ENCODE measurements at places on chromosomes 6 and 20.

- DNase-seq: no peak
These were observed 44.0 kb downstream of the ROS1 start for GRCh38 chr6:117381749-117382148.

GRCh38 chr6:34201455-34202107, 35.1 kb upstream of the HMGA1 start:
- no peak for DNase-seq

DNA sequence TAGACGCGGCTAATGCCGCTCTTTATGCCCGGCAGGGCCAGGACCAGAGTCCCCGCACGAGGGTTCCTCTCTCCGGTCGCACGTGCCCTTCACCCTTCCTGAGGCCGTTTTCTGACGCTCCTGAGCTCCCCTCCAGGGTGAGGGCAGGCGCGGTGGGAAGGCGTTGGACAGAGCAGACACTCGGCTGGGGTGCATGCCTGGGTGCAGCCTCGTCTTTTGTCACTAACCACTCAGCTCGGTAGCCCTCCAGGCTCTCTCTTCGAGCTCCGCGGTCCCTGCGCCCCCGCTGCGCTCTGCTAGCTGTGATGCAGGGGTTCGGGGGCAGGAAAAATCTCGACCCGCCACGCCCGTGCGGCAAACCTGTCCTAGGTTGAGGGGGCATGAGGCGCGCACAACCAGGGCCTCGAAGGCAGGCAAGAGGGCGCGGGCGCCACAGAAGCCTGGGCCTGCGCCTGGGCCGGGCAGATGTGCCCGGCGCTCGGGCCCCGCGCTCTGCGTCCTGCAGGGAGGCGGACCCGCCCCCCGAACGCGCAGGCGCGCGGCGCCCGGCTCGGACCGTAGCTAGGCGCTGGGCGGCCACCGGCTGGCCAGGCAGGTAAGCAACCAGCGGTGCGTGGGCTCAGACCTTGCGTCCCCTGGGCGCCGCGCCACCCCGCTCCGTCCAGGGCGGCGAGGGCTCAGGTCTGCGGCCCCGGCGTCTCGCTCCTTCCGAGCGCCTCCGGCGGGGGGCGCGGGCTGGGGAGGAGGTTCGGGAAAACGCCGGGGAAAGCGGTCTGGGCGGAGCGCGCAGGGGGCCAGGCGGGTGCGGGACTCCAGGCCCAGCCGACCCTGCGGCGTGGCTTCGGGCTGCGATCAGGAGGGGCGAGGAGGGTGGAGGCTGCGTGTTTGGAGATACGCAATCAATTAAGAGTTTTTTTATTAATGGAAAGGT, at the start of gene L3MBTL1:
L3MBTL1 (plus strand) TSS at position 548 of the 931 bp plus-strand sequence. CDS start 5,807 bp downstream, outside the sequence.
- no peak for DNase-seq

DNA sequence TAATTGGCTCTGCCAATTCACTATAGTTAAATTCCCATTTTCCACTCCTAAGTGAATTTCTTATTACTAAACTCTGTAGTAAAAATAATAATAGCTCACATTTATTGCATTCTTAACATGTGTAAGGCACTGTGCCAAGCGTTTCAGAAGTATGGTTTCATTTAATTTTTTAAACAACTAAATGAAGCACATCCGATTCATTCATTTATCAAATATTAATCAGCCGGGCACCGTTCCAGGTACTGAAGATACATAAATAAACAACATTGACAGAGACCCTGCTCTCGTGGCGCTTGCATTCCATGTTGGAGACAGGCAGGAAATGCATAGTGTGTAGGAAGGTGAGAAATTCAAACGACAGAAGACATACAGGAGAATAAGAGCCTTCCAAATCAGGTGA, 423.2 kb upstream of the JARID2 start:
- DNase-seq: no peak

DNA sequence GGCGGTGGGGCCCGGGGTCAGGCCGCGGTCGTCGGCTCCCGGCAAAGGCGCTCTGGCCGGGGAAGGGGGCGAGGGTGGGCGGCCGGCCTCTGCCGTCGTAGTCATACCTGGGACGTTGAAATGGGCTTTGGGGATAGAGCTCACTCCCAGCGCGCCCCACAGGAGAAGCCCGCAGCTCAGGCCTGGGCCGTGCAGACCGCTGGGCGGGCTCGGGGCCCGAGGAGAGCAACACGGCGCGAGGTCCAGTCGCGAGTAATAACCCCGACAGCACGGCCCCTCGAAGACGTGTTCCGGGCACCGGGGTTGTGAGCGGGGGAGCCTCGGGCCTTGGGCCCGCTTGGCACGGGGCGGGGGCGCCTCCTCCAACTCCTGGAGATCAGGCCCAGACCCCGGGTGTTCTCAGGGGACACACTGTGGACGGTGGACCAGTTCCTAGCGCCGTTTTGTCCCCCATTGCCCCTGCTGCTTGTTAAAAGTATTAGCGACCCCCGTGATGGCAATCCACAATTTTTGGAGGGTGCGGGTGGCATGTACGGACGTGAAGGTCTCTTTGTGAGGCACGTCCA, 10.9 kb downstream of the FOXC1 start:
- DNase-seq: no peak

DNA sequence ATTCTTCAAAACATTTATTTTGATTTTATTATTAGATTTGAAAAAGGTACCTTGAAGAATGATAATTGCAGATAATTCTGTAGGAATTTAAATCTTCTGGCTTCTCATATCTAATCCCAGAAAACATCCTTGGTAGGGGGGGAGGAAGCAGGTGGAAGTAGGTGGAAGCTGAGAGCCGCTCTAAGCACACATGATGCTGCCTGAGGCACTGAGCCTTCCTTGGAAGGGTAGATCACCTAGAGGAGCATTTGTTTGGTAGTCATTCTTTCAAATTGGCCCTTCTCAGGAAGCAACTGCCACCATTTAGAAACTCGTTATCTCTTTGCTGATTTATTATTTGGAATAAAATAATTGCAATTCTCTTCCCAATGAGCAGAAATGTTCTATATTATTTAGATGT, 623.3 kb downstream of the CD109 start:
- DNase-seq: no peak

DNA sequence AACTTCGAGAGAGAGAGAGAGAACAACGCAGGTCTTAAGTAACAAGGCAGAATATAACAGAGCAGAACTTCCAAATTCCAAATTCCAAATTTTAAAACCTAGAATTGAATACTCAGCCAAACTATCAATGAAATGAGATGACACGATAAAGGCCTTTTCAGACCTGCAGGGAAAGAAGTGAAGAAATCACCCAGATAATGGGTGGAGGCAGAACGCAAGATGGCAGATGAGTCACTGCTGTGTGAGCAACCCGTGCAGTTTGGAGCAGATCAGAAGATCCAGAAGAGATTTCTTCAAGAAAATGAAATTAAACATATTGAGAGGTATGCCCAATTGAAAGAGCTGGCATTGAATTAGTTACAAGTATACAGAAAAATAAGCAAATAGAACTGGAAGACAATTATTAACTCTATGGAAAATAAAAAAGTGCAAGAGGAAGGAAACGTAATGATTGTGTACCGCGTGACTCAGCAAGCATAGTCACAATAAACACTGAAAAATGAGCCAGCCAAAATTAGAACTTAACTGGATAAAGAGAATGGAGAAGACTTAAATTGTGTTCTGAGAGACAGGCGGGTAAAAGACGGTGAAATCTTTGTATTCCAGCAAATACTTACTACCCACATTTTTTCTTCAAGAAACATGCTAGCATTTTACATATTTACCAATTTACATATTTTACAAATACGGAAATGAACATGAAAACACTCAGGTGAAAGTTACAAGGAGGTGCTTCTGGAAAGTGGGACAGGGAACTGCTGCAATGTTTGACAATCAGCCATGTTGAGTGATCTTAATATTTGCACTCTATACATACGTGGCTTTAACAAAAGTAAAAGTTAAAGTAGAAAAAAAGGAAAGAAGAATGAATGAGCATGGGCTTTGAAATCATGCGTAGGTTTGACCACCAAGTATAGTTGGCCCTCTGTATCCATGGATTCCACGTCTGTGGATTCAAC, 87.9 kb upstream of the CDYL start:
- DNase-seq: no peak

- no peak for DNase-seq
These were observed 71.3 kb downstream of the DZANK1 start for GRCh38 chr20:18395544-18395943.

DNA sequence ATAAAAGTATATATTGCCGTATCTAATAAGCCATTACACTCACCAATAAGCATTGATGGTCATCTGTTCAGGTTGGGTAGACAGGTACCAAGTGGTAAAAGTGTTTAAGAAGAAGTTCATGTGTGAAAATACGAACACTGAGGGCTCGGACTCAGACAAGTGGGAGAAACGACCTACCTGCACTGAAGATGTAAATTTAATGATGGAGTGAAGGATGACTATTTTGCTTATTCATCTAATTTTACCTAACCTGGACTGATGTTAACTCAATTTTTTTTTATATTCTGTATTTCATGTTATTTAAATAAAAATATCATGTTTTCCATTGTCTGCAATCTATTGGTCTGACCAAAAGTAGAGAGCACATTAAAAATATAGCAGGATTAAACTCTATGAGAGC, 469.1 kb upstream of the BTBD3 start:
- DNase-seq: no peak

GRCh38 chr20:37473249-37474000, 47.6 kb upstream of the NNAT start:
- DNase-seq: no peak

GRCh38 chr20:37836926-37837325, 66.0 kb upstream of the VSTM2L start:
- DNase-seq: no peak

- DNase-seq: no peak
These were observed 250.4 kb downstream of the FOXA2 start for GRCh38 chr20:22333885-22334545.

DNA sequence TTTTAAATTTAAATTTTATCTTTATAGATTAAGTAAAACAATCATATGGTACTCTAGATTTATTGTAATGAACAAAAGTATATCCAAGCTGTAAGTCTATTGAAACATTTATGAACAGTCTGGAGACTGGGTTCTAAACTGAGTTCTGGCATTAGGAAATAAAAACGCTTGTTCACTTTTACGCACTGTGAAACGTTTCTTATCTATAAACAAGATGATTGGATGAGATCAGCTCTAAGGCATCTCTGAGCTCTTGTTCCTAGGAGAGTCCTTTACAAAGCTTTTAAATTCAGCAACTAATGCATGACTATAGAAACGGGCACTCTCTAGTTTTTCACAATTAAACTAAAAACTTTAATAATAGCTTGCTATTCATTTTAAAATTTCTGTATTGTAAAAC, 6.8 kb downstream of the HUS1B start:
- DNase-seq: no peak

DNA sequence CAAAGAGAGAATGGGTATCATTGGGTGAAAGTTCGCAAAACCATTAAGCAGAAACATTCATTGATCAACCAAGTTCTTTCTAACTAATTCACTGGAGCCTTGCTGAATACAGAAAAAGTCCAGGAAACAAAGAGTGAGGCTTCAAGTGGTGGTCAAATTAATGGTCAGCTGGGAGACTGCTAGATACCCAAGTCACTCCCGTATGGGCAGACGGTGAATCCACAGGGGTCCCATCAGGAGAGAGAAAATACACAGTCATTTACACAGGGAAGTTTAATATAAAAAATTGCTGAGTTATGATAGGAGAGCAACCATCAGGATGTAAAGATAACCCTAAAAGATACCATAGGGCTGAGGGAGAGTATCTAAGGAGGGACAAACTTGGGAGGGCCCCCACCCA, 198.7 kb upstream of the DTNBP1 start:
- DNase-seq: no peak

- no peak for DNase-seq
These were observed 100.6 kb downstream of the RAMACL start for GRCh38 chr6:166485651-166486535.

DNA sequence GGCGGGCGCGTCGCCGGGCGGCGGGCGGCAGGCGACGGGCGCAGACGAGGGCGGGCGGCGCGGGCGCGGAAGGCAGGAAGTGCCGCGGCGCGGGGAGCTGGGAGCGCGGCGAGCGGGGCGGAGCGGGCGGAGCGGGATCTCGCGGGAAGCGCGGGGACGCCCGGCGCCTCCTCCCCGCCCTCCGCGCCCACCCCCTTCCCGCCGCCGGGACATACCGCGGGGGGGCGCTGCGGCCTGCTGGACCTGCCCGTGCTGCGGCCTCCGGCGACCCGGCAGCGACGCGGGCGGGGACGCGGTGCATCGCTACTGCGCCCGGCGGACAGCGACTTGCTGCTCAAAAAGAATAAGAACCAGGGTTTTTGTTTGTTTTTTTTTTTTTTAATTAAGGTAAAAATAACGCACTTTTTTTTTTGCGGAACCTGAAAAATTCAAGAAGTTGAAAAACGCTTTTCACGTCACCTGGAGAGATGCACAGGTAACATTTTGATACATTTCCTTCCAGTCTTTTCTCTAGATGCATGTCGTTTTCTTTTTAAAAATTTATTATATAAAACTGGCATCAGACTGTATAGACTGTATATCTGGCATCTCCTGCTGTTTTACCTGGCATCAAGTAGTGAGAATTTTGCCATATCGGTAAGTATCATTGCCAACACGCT, at the start of gene CENPB:
CENPB (minus strand) TSS at position 76 of the 659 bp plus-strand sequence. CDS start 257 bp downstream, outside the sequence.
- peak; percentile 88 for DNase-seq

DNA sequence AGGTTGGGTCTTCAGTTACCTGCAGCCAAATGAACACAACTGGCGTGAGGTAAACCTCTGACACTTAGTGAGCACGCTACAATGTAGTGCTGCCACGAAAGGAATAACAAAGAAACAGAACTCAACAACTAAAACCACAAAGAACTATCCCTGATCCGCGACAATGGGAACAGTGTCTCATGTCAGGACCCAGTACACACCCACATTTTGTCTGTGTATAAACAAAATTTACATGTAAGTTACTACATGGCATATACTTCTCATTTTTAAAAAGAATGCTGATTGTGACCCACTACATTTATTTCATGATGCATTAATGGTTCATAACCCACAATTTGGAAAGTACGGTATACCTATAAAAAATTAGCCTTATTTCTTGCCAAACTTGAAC, 14.1 kb downstream of the FKBP1A start:
- no peak for DNase-seq

DNA sequence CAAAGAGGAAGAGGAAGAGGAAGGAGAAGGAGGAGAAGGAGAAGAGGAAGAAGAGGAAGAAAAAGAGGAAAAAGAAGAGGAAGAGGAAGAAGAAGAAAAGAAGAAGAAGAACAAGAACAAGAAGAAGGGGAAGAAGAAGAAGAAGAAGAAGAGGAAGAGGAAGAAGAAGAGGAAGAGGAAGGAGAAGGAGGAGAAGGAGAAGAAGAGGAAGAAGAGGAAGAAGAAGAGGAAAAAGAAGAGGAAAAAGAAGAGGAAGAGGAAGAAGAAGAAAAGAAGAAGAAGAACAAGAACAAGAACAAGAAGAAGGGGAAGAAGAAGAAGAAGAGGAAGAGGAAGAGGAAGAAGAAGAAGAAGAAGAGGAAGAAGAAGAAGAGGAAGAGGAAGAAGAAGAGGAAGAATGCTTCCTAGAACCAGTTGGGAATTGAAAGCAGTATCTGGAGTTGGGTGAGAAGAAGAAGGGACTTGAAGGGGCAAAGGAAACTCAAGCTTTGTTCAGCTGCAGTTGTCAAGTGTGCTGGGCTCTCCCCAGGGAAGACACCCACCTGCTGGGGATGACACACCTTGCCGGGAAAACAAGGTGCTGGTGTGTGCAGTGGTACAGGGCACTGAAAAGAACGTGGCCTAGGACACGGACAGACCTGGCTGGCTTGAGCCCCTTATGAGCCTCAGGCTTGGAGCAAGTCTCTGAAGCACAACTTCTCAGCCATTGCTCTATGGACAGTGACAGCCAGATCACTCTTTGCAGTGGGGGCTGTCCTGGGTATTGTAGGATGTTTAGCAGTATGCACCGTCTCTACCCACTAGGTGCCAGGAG, 30.1 kb upstream of the ARFGEF2 start:
- no peak for DNase-seq

- no peak for DNase-seq
These were observed 52.2 kb downstream of the MANEA start for GRCh38 chr6:95629551-95629950.

- DNase-seq: no peak
These were observed 8.8 kb downstream of the SLC17A9 start for GRCh38 chr20:62961310-62961783.
